ENCODE measurements at places on chromosomes 6 and 20. TPM values are rescaled to one million over a fixed set of nuclear protein-coding genes. Genes with fewer than 3 reads are reported as not detected.

Gene ULBP1
- total RNA-seq, result 1.00 TPM

Gene LY6G6D
- total RNA-seq, result not detected

Gene PROKR2
- not detected for total RNA-seq

Gene SLC22A23
- total RNA-seq, result 8.2 TPM

Gene DLL1
- 0.37 TPM for total RNA-seq

Gene ALDH5A1
- total RNA-seq, result 6.9 TPM

Gene LBP
- 1.4 TPM for total RNA-seq

Gene CRIP3
- total RNA-seq, result 0.27 TPM

Gene ZFAND3
- total RNA-seq, result 46.7 TPM

Gene MAN1A1
- total RNA-seq, result 0.05 TPM

All from A549 treated with AZD2906 at 1 μM for 4 hours (cell line).